NCI-H69 (cell line): ENCODE measurements at places on chromosomes 5 and 9.
A peak's percentile ranks its signal among the peaks of the same experiment; 100 is the strongest.

DNA sequence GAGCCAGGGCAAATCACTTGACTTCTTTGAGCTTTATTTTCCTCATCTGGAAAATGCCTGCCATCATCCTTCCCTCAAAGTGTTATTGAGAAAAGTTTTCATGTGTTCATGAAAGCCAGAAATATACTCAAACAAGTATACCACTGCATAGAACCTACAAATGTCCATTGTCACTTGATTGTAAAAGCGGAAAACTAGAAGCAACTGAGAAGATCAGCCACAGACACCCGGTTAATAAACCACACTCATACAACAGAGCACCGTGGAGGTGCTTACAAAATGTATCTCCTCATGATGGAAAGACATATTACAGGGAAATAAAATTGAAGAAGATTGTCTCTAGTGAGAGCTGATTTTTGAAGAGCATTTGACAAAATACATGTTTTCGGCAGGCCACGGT, 117.2 kb upstream of the MSX2 start:
- no peak for DNase-seq

DNA sequence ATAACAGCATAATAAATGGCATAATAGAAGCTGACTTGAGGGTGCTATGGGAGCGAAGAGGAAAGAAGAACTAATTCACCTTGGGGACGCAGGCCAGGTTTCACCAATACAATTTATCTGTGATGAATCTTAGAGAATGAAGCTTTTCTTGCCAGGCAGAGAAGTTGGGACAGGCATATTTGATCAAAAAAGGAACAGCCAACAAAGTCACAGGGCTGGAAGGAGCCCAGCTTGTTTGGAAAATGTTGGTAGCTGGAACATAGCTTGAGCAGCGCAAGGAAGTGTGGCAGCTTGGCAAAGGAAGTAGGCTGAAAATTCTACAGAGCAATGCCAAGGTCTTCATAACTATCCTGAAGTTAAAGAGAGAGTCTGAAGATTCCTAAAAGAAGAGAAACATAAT, 181.5 kb upstream of the OR13F1 start:
- DNase-seq = no peak

GRCh38 chr9:101369286-101369685, 15.5 kb downstream of the BAAT start:
- DNase-seq = no peak

- no peak for DNase-seq
Observed at GRCh38 chr5:53507013-53507412, 26.6 kb downstream of the FST start.

DNA sequence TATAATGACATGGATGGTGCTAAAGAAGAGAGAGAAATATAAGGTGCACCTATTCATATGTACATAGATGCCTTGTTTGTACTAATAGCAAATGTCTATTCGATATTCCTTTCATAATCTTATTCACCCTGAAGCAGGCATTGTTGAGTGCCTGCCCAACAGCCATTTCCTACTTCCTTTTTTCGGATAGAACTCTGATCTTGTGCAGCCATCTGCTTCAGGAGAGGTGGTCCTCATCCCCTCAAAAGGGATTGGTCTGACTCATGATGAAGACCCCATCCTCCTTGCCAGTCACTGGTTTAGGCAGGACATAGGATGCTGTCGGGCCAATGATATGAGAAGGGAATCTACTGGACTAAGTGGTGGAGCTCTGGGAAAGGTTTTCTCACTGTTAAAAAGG, 8.4 kb upstream of the RANBP3L start:
- no peak for DNase-seq

DNA sequence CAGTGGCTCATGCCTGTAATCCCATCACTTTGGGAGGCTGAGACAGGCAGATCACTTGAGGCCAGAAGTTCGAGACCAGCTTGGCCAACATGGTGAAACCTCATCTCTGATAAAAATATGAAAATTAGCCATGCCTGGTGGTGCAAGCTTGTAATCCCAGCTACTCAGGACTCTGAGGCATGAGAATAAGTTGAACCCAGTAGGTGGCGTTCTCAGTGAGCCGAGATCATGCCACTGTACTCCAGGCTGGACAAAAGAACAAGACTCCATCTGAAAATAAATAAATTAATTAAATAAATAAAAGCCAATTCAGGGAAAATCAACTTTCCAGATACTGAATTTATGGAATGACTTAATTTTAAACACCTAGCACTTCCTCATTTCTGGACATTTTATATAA, 1722.1 kb downstream of the MAT2B start:
- DNase-seq = peak; percentile 5

GRCh38 chr5:132674671-132675506, 1.1 kb downstream of the IL4 start:
- DNase-seq = no peak

DNA sequence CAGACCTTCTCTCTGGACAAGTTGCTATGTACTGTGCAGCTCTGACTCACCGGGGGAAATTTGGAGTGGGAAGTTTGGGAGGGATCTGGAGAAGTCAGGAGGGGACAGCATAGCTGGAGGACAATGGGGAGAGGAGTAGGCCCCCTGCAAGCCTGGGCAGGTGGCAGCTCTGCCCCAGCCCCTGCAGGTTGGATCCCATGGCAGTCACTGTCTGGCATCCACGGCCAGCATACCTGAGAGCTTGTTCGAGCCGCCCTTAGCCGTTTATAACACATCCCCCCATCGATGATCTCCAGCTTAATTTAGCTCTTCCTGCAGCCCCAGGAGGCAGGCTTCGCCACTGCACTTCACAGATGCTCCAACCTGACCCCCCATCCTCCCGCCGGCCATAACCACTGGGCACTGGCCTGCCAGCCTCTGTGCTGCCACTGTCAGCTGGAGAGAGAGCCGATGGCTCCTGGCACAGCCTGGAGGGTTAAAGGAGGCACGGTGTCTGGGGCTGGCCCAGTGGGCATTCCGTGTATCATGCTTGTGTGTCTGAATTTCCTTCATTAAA, 57.7 kb upstream of the RNU6ATAC start:
- no peak for DNase-seq

DNA sequence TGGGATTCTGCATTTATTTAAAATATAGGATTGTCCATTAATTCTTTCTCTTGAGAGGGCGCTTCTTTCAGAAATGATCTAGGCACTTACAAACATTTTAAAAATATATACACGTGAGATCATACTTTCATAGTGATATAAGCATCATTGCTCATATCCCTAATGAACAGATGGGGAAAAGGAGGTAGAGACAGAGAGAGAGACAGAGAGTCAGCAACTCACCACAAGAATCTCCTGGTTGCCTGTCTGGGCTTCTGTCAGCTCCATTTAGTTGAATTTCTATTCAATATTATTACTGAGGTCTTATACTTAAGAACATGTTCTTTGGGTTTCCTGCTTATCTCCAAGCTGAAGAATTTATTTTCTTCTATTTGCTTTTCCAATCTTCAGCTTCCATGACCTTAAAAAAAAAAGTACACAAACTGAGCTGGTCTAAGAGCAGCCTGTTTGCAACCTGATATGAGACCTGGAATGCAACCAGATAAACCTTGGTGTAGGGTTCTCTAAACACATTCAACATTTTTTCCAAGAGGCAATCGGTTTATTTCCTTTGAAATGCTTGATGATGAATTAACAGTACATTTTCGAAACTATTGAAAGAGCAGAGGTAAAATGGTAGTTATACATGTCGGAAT, 51.6 kb upstream of the LIFR start:
- no peak for DNase-seq

DNA sequence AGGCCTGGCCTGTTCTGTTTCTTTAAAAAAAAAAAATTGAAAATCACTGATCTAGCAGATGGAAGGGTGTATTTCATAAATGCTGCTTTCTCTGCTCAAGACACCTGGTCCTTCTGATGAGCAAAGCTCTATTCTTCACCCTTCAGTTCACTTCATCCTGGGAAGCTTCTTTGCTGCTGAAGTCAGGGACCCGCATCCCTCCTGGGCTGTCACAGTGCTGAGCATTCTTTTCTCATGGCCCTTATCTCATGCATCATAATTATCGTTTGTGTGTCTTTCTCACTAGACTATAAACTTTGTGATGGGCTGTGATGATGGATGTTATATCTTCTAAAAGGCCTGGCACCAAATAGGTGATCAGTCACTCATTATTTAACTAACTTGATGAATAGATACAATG, 461.0 kb downstream of the GADD45G start:
- DNase-seq = peak; percentile 81

GRCh38 chr9:137464291-137464999, 5.3 kb upstream of the NSMF start:
- DNase-seq = no peak

GRCh38 chr5:91281401-91281800, 101.7 kb downstream of the ARRDC3 start:
- peak; percentile 93 for DNase-seq

- no peak for DNase-seq
Observed at GRCh38 chr5:176389135-176390123, 878 bp downstream of the HIGD2A start.

DNA sequence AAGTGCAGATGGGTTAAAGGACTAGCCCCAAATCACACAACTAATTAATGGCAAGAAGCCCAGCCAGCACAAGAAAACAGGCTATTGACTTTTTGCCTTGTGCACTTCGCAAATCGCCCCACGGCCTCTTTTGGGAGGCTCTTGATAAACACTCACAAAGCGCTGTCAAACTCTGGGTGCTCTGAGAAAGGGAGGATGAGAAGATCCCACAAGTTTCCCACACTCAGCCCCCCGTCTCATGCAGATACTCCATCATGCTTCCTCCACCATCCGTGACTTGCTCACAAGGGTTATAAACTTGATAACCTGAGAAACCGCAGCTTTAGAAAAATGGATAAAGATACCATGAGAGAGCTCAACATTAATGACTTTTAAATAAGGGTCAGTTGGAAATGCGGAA, 219.7 kb downstream of the EBF1 start:
- DNase-seq = no peak

DNA sequence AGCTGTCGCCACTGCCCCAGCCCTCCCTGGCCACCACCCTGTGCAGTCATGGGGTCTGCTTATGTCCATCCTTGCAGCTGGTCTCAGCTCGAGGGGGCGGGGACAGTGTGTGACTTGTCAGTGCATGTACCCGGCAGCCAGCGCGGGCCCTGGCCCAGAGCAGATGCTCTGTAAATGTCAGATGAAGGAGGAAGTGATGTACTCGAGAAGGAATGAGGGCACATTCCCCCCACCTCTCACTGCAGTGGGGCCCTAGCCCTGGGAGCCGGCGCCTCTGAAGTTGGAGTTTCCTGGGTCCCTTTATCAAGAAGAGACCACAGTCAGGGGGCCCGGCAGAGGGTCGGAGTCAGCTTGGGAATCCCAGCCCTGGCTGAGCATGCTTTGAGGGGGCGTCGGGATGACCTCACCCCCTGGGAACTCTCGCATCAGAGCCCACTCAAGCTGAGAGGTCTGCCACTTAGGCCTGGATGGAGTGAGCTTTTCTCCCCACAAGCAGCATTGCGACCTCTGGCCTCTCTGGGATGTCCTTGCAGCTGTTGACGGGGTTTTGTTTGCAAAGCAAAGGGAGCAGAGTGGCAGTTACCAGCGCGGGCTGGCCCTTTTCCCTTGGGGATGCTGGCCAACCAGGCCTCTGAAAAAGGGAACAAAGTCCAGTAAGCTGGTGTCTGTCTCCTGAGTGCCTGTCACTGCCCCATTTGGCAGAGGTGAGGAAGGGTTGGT, 19.0 kb downstream of the NEURL1B start:
- peak; percentile 85 for DNase-seq

DNA sequence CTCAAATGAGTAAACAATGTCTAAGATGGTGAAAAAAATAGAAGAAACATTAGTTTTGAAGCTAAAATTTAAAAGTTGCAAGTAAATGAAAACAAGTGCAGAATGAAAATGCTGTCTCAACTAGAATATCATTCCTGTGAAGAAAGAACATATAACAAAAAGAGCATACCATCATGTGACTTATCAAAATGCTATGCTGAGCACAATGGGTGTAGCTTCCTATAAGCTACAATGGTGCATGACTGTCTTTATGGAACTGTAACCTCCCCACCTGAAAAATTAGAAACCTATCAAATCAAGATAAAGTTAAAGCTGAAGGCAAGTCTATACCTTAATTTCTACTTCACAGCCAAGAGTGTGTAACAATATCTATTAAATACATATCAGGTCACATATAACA, 192.0 kb downstream of the AP3B1 start:
- DNase-seq = peak; percentile 23

GRCh38 chr5:42842921-42843641, 31.4 kb upstream of the SELENOP start:
- no peak for DNase-seq

DNA sequence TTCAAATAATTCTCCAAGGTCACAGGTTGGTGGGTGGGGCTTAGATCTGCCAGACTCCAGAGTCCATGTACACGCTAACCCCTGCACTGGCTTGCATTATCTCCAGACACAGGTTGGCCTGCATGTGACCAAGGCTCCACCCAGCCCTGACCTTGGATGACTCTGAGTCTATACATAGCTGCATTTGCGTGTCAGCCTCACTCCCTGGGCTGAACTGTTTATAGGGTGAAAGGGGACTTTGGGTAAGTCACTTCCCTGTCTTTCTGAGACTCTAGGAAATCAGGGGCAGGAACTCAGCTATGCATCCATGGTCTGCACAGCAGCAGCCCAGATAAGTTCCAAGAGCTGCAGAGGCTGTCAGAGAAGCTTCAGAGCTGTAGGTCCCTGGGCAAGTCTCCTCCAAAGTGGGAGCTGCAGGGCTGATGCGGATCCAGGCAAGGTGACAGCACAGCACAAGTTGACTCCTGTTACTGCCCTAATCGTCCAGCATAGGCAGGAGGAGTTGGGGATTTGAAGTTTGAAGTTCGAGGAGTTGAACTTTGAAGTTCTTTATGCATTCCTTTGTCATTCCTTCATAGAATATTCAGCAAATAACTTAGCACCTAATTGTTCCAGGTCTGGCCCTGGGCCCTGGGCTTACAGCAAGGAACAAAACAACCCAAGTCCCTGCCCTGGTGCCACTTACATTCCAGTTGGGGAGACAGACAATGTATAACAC, 53.4 kb downstream of the SLC22A5 start:
- DNase-seq = no peak

DNA sequence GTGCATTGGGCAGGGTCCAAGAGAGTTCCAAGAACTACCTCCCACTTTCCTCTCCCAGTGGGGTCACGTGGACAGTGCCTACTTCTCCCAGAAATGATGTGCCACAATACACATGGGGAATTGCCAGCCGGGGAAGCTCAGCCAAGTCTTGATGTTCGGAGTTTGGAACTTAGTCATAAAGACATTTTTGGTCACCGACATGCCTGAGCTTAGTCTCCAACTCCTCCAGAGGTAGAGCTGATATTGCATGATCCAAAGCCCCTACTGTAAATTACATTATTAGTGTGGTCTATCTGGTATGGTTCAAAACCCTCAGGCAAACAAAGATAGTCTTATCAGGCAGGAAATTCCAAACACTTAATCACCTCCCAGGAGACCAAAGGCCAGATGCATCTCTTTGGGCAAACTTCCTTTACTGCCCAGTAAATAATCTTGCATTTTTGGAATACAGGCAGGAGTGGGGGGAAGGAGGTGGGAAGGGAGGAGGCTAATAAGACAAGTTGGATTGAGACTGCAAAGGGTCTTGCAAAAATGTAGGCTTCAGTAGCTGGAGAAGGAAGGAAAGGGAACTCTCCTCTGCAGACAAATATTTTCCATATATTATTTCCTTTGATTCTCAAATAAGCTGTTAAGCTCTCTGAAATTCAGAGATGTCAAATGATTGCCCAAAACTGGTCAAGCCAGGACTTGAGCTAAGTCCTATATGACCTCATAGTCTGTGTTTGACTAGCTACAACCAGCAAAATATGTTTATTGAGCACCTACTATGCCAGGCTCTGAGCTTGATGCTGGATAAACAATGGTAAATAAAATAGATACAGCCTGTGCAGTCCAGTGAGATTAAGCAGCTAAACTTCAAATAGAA, 99.4 kb downstream of the DRD1 start:
- DNase-seq = no peak
